ENCODE measurements at places on chromosomes 5 and 9.

GRCh38 chr5:9474219-9475002 is 71.5 kb downstream of the SEMA5A start:
- no peak for DNase-seq

GRCh38 chr9:11915699-11916098 is 777.5 kb upstream of the TYRP1 start:
- DNase-seq = no peak

- peak; percentile 39 for DNase-seq
Observed at GRCh38 chr9:70340572-70340971, 73.9 kb downstream of the KLF9 start.

DNA sequence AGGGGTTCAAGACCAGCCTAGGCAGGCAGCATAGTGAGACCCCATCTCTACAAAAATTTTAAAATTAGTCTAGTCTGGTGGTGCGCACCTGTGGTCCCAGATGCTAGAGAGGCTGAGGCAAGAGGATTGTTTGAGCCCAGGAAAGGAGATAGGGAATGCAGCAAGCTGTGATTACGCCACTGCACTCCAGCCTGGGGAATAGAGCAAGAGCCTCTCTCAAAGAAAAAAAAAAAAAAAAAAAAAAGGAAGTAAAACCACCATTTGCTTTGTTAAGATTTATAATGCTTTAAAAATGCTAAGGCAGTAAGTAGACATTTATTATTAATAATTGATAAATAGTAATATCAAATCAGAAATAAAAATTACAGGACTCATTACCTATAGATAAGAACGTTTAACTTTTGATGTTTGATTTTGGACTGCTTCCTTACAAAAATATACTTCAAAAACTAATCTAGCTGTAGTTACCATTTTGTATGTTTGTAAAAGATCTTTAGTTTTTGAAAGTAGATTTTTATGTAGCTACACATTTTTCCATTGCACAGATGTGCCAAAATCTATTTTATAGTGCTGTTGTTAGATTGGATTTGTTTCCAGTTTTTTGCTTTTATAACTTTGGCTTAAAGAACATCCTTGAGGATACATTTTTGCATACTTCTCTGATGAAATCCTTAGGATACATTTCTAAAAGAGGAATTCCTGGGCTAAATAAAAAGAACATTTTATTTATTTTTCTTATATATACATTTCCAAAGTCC is 86.4 kb downstream of the INIP start:
- DNase-seq = peak; percentile 55

DNA sequence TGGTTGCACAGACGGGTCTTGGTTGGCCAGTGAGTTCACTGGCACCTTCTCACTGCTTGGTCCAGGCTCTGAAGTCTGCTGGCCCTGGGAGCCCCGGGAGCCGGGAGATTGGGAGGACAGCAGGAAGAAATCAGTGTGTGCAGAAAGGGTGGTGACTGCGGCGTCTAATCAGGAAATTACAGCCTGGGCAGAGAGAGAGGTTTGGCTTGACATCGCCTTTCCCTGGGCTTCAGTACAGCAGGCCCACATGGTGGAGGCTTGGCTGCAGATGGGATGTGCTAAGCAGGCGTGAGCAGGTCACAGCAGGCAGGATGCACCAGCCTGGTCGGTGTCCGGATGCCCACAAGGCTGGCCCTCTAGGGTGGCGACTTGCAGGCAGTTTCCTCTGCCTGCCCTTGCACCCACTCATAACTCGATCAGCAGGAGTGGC is 17.2 kb downstream of the PITX1 start:
- DNase-seq = no peak

DNA sequence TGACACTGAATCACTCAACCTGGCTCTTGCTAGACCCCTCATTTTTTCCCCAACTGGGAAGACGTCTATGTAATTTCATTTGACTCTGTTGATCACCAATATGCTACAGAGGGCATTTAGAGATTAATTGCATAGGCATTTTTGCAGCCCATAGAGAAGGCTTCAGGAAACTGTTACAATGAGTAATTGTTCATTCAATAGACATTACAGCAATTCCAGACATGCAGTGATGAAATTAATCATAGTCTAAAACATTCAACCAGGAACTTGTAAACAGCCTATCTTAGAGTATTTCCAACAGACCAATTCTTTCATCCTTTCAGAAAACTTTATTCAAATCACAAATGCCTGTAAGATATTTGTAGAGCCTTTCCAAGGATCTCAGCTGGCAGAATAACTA is 122.3 kb downstream of the MARCHF11 start:
- no peak for DNase-seq

GRCh38 chr5:10562201-10563109 is 1.4 kb upstream of the ANKRD33B start:
- peak; percentile 58 for DNase-seq

- DNase-seq = no peak
Observed at GRCh38 chr5:110663525-110663924, 62.9 kb downstream of the TMEM232 start.

GRCh38 chr5:150055326-150056074 is 30.9 kb downstream of the CSF1R start:
- DNase-seq = no peak

DNA sequence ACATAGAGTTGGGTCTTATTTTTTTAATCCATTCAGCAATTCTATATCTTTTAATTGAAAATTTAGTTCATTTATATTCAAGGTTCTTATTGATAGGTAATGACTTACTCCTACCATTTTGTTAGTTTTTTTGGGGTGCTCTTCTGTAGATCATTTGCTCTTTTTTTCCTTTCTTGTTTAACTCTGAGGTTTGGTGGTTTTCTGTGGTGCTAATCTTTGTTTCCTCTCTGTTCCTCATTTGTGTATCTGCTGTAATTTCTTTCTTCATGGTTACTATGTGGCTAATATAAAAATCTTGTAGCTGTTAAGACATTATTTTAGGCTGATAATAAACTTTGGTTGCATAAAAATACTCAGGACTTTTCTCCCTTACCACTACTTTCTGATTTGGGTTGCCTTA is 181.6 kb upstream of the DMRTA1 start:
- DNase-seq = no peak

DNA sequence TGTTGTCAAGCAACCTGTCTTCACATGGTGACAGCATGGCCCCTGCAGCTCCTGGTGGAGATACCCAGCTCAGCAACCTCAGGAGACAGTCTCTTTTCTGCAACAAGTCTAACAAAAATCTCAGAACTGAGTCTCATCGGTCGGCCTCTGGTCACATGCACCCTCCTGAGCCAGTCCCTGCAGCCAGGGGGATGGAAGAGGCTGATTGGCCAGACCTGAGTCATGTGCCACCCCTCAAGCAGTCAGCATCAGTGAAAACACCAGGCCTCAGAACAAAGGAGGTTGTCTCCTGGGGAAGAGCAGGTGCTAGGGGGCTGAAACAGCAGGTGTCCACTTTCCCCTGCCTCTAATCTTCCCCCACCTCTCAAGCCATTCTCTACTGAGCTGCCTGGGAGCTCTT is 54.4 kb downstream of the SMIM23 start:
- DNase-seq = no peak

DNA sequence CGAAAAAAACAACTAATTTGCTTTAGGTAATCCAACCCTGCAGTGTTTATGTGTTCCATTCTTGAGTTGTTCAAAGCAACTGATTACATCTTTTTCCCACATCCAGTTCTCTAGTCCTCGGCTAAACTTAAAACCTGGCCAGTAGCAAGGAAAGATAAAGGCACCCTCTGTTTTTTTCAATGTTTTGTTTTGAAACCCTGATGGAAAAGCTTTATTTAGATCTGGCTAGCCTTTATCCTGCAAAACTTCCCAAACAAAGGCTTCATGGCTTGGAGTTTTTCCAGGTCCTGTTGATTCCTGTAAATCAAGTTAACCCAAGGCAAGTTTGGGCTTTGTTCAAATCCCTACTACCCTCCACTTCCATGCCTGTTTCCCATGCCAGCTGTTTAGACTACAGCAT is 105.1 kb downstream of the CEMIP2 start:
- DNase-seq = no peak

GRCh38 chr9:75088646-75089372 is 495 bp downstream of the OSTF1 start:
- DNase-seq = peak; percentile 91

GRCh38 chr9:131927091-131927490 is 152.6 kb downstream of the MED27 start:
- DNase-seq = no peak

GRCh38 chr9:114456929-114457328 is 48.3 kb downstream of the WHRN start:
- no peak for DNase-seq

- no peak for DNase-seq
Observed at GRCh38 chr5:131169810-131170539, 769 bp upstream of the LYRM7 start.

GRCh38 chr9:127078988-127079387 is 43.4 kb downstream of the ANGPTL2 start:
- no peak for DNase-seq

DNA sequence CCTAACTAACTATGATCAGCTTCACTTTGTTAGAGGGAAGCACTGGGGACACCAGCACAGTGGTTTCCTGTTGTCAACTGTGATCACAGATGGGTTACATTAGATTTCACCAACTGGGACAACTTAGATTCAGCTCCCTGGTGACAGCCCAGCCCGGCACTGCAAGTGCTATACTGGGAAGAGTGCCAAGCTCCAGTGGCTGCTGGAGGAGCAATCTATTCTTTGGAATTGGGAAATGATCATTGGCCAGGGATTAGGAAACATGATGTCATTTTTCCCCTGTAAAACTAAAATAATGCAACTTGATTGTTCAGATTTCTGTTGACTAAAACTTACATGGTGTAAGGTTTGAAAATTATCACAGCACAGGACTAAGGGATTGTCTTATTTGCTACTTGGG is 33.2 kb downstream of the PTGR1 start:
- DNase-seq = no peak

DNA sequence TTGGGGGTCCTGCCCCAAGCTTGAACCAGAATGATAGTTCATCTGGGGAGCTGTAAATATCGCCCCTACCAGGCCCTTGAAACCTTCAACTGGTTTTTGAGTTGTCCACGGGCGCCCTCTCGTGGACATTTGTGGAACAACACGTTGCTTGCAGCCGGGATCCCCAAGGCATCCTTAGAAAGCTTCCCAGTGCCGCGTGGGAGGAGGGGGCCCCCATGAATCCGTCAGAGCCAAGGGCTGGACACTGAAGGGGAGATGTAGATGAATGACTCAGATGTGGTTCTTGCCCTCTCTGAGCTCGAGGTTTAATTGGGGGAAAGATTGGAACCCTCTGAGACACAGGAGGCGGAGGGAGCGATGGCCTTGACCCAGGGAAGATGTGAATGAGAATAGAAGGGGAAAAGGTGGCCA is 31.8 kb upstream of the ORM1 start:
- peak; percentile 84 for DNase-seq

Data from suppressor macrophage treated with lipopolysaccharide for 1 hour (primary cell).